CD4-positive, alpha-beta T cell treated with Interleukin-2 at 100 ng/mL for 4 hours (primary cell): ENCODE measurements at places on chromosomes 12 and 14.
A peak's percentile ranks its signal among the peaks of the same experiment; 100 is the strongest.

- no peak for DNase-seq
These were observed 283.5 kb downstream of the KSR2 start for GRCh38 chr12:117685110-117685926.

DNA sequence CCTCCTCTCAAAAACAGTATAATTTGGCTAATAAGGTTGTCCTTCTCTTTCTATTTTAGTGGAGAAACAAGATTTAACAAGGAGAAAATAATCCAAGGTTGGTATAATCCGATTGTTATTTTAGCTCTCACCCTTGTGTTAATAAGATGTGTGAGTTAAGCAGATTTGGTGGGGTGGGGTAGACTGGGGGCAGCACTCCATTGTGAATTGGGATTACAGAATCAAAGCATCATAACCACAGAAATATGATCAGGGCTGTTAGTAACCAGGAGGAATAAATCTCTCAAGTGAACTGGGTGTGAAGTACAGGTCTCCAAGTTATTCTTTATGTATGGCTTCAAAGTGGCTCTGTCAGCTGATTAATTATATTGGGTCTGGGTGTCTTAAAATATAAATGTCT lies 10.2 kb downstream of the TIGAR start:
- DNase-seq = no peak

- no peak for DNase-seq
These were observed 84.1 kb upstream of the BCL11B start for GRCh38 chr14:99356031-99356608.

- no peak for DNase-seq
These were observed 2.8 kb downstream of the ADSS1 start for GRCh38 chr14:104726600-104727451.

DNA sequence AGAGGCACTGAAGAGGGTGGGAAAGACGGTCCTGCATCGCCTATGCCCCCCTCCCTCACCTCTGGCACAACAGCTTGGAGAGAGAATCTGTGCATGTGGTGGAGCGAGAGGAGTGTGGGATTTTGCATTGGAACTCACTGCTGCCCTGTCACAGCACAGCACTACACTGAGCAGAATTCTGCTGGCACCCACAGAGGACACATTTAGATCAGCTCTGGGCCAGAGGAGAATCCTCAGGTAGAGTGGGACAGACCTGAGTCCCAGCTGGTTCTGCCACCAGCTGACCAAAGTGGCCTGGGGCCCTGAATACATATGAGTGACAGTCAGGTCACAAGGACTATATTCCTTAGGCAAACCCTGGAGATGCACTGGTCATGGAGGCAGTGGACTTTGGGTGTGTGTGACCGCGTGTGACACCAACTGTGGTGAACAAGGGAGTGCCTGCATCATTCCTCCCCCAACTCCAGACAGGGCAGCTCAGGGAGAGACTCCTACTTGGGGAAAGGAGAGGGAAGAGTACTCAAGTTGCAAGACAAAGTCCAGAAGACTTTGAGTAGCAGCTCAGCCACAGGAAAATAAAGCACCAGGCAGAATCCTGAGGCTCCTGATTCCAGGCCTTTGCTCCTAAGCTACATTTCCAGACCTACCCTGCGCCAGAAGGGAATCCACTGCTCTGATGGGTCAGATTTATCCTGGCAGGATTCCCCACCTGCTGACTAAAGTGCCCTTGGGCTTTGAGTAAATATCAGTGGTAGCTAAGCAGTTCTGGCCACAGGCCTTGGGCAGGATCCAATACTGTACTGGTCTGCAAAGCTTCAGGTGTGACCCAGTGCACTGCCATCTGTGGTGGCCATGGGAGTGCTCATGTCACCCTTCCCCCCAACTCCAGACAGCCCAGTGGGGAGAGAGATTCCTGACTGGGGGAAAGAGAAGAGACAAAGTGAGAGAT lies 10.6 kb upstream of the ACOT1 start:
- DNase-seq = no peak

- DNase-seq = no peak
These were observed 70.2 kb downstream of the TUNAR start for GRCh38 chr14:95946867-95947266.

GRCh38 chr12:104154286-104154685 lies 16.3 kb upstream of the NFYB start:
- DNase-seq = no peak

- no peak for DNase-seq
These were observed 5.1 kb upstream of the ANAPC5 start for GRCh38 chr12:121357331-121357730.

DNA sequence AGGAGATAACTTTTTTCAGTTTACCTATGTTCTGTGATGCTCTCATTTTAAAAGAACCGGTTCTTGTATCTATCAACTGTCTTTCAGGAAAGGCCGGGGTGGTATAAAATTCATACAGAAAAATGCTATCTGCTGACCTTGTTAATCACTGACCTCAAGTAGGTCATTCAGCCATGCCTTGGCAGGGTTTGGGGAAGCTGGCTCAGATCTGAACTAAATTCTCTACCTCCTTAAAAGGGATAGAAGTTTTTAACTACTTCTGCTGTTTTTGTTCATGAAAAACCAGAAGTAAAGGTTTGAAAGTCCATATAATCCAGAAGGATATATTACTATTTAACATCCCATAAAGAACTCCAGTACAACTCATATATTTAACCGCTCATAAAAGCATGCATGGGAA lies 10.1 kb downstream of the MYRFL start:
- no peak for DNase-seq

- DNase-seq = no peak
These were observed 15.7 kb downstream of the CLEC4C start for GRCh38 chr12:7731486-7731885.

DNA sequence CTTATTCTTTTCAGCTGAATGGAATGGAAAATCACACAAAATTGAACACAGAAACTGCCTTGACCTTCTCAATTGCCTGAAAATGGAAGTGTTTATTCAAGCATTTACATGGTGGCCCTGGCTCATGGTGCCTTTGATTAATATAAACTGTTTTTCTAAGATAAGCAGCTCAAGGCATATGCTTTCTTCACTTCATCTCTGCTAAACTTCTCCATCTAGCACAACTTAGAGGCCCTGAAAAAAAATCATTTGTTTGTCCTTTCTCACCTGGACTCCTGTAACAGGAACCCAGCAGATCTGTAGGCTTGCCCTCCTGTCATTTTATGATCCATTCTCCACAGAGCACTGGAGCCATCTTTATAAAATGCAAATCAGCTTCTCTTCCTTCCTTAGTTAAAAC lies 117.5 kb upstream of the KRR1 start:
- no peak for DNase-seq

DNA sequence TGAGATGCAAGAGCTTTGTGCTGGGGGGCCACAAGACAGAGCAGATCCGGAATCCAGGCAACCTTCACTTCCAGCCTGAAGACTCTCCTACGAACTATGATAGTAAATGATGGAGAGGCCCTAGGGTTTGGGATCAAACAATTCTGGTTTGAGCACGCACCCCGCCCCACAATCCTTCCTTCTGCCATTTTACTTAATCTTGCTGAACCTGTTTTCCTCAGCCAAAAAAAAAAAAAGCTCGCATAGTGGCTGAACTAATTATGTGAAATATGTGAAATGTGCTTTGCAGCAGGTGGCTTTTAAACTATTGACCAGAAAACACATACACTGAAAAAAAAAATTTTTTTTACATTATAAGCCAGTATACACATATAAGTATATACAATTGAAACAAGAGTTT lies 667 bp upstream of the ITFG2 start:
- no peak for DNase-seq

GRCh38 chr14:104168603-104169002 lies 30.2 kb downstream of the KIF26A start:
- DNase-seq = no peak

- no peak for DNase-seq
These were observed 17.2 kb upstream of the CACNA1C start for GRCh38 chr12:2035431-2036055.

DNA sequence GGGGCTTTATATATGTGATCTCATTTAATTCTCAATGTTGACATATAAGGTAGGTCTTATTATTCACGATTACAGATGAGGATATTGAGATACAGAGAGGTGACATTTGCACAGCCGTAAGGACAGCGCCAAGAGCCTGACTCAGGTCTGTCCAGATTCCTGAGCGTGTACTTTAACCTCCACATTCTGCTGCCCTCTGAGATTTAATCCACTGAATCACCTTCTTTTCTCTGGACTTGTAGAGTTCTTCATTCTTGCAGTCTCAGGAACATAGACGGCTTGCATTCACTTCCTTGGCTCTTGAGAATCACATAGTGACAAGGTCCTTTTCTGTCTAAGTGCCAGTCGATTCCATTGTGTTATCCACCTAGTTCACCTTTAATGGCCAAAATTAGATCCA lies 141.0 kb upstream of the ARHGAP5 start:
- DNase-seq = no peak

GRCh38 chr14:99764222-99764706 lies 28.9 kb upstream of the EML1 start:
- DNase-seq = no peak

DNA sequence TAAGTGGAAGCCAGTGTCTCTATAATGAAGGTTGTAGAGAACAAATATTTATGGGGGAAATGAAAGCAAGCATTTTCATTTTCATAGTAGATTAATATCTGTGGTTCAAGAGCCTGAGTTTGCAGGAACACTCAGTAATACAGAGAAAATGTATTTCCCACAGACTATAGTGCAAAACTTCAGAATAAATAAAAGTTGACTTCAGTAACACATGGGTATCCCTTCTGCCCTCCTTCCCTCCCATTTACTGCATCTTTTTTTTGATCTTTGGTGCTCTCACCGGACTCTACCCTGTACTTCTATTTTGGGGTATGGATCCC lies 75.3 kb upstream of the AMN1 start:
- peak; percentile 16 for DNase-seq

- no peak for DNase-seq
These were observed 10.9 kb upstream of the HVCN1 start for GRCh38 chr12:110699591-110700445.

- DNase-seq = no peak
These were observed 181.0 kb upstream of the BMP4 start for GRCh38 chr14:54137614-54137961.

- DNase-seq = no peak
These were observed 166.8 kb downstream of the DAD1 start for GRCh38 chr14:22422238-22422637.

GRCh38 chr12:51926718-51927117 lies 19.4 kb downstream of the ACVRL1 start:
- DNase-seq = peak; percentile 38

DNA sequence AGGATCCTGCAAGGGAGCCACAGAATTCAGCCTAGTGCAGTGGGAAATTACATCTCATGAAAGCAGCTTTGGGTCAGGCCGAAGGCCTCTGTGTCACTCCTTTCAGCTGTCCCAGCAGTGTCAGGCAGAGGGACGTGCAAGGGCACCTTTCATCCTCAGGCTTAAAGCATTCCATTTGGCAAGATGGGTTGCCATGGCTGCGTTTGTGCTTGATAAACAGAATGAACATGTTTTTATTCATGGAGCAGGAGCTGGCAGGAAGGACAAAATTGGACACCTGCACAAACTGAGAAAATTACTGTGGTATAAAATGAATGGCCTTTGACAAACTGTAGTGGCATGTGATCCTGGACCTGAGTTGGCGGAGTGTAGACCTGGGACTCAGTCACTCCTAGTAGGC lies 29.4 kb downstream of the ACAD10 start:
- no peak for DNase-seq

GRCh38 chr14:50822501-50823042 lies 8.4 kb downstream of the NIN start:
- no peak for DNase-seq

GRCh38 chr12:104219361-104219892 lies 3.8 kb downstream of the TXNRD1 start:
- no peak for DNase-seq

GRCh38 chr14:21093769-21094681 lies 4.4 kb downstream of the ZNF219 start:
- DNase-seq = no peak

DNA sequence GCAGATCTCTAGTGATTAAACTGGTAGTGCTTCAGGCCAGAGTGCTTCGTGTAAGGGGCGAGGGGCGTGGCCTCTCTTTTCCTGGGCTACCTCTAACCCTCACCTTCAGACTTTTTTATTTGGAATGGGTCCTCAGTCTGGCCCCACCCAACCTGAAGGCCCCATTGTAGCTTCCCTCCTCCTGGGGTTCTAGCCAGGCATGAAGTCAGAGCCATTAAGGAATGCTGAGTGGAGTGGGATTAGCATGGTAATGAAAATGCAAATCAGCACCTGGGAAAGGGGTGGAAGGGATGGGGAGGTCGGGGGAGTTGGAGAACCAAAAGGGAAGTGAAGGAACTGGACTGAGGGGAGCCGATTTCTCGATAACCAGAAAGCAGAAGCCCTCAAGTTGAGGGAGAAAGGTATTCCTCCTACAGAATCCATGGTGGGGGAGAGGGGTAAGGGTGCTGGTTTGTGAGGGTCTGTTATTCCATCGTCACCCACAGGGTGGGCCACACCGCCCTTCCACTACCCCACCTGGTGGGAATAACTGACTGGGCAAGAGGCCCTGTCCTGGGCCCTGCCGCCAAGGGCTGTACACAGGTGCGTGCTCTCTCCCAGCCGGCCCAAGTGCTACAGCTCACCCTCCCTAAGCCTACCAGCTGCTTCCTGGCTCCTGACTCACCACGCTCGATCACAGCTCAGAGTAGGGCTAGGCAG lies 14.1 kb downstream of the ZFHX2 start:
- no peak for DNase-seq

- DNase-seq = no peak
These were observed 30.2 kb downstream of the ARL6IP4 start for GRCh38 chr12:123010681-123011080.

DNA sequence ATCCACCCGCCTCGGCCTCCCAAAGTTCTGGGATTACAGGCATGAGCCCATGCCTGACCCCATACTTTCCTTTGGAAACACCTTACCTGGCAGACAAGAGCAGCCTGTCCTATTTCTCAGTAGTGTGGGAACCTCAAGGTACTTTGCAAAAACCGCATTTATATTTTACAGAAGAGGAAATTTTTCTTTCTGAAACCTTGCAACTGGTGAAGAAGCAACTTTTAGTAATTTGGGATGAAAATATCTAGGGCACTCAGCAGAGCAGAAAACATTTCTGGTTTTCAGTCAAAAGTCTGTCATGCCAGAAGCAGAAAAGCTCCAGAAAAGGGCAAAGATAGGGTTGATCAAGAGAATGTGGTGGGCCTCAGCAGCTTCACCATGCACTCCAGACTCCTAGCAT lies 21.2 kb downstream of the HVCN1 start:
- no peak for DNase-seq

DNA sequence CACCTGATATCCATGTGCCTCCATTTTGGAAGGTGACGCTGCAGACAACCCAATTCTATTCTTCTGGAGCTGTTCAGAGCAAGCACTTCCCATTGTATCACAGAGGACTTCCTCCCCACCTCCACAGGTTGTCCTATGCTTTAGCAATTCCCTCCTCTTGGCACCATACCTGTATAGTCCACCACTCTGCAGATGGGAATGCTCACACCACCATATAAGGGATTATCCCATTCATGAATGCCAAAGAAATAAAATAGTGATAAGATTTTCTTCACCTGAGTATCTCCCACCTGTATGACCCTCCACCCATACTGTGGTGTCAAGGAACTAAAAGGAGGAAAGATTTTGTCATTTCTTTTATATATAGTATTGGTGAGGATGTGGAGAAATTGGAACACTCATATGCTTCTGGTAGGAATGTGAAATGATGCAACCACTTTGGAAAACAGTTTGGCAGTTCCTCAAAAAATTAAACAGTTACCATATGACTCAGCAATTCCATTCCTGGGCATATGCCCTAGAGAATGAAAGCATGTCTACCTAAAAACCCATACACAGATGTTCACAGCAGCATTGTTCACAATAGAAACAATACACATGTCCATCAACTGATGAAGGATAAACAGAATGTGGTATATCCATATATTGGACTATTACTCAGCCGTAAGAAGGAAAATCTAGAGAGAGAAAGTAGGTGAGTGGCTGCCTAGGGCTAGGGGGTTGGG lies 75.2 kb downstream of the FIGNL2 start:
- no peak for DNase-seq
